ENCODE measurements at places on chromosomes 12 and 14.

GRCh38 chr12:90945070-90945649 is 9.8 kb downstream of the CCER1 start:
- no peak for DNase-seq

GRCh38 chr14:56300495-56300894 is 182.3 kb downstream of the PELI2 start:
- DNase-seq, result no peak

GRCh38 chr12:62930546-62931425 is 4.2 kb downstream of the PPM1H start:
- no peak for DNase-seq

- DNase-seq, result no peak
Measured at GRCh38 chr14:59754256-59754655, 116.3 kb downstream of the RTN1 start.

DNA sequence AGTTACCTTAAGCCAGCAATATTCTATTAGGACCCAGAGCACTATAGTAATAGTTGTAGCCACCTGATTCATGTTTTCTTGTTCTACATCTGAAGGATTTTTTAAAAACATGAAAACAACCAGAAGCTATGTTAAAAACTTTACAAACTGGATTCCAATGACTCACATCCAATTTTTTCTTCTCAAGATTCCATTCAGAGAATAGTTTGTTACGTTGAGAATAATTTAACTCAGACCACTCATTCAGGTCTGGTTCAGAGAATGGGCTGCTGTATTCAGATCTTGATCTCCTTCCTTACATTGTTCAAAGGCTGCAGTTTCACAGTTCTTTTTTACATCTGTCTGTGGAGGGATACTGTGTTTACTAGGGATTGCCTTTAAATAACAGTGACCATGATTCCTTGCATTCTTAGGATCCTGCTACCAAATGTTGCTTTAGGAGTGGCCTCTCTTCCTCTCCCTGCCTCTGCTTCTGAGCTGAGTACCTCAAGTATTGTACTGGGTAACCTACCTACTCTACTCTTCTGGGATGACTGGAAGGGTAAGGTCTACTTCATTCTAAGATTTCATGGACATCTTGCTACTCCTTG is 448.0 kb upstream of the FBXO33 start:
- no peak for DNase-seq

DNA sequence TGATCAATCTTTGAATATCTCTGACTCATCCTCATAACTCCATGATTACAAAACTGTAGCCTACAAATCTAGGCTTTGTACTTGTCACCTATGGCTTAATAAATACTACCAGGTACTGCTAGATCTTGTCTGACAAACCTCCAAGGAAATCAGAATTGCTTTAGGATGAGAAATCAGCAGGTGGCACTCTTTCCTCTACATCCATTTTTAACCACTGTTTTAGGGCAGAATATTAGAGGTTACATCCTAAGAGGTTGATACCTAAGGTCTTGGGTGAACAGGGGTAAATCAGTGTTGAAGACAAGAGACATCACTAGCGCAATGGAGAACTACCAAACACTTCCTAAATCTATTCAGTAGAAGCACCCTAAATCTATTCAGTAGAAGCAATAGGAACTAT is 63.1 kb upstream of the SOX5 start:
- no peak for DNase-seq

DNA sequence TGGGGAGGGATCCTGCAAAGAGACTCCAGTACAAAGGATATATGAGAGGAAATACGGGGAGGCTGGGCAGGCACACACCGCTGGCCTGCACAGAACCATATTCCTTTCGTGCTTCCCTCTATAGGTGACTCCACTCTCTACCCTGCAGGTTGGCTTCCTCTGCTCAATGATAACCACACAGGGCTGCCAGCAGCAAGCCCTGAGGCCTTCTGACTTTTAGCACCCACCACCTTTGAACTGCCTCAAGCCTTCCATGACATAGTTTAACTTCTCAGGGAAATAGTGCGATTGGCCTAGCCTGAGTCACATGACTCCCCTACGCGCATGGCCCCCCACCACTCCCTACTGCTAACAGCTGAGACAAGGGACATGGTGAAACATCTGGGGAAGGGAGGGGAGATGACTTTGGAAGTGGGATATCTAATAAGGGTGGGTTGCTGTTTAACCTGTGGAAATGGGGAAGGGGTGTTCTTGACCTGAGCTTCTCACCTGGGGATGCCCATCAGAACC is 3.0 kb upstream of the FOXN3 start:
- no peak for DNase-seq

DNA sequence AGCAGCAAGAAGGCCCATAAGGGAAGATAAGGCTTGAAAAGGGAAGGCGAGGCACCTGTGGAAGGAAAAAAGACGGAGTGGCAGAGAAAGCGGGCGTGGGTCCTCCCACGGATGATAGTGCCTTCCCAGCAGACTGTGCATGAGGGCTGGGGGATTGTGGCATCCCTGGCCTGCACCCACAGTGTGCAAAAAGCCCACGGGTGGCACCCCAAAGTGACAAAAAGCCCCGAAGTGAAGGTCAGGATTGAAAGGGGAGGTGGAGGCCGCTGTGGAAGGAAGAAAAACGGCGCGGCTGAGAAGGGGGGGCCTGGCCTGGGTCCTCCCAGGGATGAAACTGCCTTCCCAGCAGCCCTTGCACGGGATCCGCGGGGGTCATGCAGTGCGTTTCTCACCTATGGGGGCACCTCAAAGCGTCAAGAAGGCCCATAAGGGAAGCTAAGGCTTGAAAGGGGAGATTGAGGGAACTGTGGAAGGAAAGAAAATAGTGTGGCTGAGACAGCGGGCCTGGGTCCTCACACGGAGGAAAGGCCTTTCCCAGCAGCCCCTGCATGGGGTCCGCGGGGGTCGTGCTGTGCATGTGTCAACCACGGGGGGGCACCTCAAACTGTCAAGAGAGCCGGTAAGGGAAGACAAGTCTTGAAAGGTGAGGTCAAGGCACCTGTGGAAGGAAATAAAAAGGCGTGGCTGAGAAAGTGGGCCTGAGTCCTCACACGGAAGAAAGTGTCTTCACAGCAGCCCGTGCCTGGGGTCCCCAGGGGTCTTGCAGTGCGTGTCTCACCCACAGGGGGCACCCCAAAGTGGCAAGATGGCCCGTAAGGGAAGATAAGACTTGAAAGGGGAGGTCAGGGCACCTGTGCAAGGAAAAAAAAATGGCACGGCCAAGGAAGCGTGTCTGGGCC is 274.1 kb downstream of the ALG10 start:
- DNase-seq, result peak; percentile 34

- no peak for DNase-seq
Measured at GRCh38 chr12:116726694-116727093, 11.2 kb downstream of the SPRING1 start.

- DNase-seq, result no peak
Measured at GRCh38 chr14:29893989-29894388, 33.7 kb downstream of the PRKD1 start.

- DNase-seq, result no peak
Measured at GRCh38 chr12:53236443-53237111, 4.6 kb upstream of the RARG start.

- DNase-seq, result no peak
Measured at GRCh38 chr12:11958221-11959091, 112.3 kb upstream of the BCL2L14 start.

DNA sequence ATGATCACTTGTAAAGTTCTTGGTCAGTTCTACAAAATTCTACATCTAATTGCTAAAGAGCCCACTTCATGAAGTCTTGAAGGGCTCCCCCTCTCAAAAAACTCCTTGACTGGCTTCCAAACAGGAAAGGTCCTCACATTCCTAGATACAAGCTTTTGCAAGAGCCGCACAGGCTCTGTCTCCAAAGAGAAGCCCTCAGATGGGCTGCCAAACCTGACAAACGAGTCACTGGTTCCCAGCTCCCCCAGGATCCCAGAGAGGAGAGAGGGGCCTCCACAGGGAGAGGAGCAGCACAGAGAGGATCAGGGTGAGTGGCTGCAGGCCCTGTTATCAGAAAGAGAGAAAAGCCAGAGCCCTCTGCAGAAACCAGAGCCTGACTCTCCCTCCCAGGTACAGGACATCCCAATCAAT is 5.8 kb downstream of the NID2 start:
- no peak for DNase-seq

- no peak for DNase-seq
Measured at GRCh38 chr12:9760699-9761418, at the start of gene CD69. Gene CD69 (minus strand): TSS chr12:9760901. CDS start chr12:9760820, 81 bp downstream.

- no peak for DNase-seq
Measured at GRCh38 chr12:48882315-48882687, 16.6 kb upstream of the RND1 start.

- DNase-seq, result no peak
Measured at GRCh38 chr14:90808759-90809529, 7.3 kb downstream of the TTC7B start.

DNA sequence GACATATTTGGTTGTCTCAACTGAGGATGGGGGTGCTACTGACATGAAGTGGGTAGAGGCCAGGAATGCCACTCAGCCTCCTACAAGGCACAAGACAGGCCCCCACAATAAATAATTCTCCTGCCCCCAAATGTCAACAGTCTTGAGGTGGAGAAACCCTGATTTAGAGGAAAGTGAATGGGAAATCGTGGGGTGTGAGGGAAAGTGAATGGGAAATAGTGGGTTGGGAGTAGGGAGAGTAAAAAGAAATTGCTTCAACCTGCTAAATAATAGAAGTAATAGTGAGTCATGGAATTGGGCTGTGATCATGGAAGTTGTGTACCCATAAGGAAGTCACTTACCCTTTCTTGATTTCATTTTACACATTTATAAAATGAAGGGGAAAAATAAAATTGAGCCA is 16.7 kb upstream of the TMEM233 start:
- no peak for DNase-seq

DNA sequence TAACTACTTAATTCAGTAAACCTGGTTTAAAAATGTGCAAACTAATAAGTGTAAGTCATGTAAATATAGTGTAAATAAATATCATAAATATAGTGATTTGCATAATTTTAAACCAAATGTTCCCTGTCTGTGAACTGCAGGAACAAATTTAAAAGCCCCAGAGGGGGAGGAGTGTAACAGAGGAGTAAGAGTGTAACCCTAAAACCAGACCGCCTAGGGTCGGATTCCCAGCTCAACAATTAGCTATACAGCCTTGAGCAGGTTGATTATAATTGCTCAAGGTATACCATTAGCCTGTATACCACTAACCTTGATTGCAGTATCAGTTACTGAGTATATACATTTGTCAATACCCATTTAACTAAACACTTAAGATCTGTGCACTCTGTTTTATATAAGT is 218.4 kb downstream of the ADAMTS20 start:
- no peak for DNase-seq

GRCh38 chr14:75049136-75049535 is 2.1 kb downstream of the MLH3 start:
- DNase-seq, result no peak

DNA sequence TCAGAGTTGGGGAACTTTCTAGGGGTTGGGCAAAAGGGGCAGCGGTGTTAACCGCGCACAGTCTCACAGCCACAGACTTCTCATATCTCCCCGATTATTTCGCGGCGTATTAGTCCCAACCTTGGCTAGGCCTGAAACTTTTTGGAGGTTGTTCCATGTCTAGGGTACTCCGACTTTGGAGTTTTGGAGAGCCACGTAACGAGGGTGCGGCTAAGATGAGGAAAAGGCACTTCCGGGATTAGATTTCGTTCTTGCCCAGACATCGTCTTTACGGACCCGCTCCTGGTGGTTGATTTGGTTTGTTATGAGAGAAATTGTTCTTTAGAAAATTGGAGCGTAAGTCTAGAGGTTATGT is 513 bp downstream of the CCNK start:
- no peak for DNase-seq

DNA sequence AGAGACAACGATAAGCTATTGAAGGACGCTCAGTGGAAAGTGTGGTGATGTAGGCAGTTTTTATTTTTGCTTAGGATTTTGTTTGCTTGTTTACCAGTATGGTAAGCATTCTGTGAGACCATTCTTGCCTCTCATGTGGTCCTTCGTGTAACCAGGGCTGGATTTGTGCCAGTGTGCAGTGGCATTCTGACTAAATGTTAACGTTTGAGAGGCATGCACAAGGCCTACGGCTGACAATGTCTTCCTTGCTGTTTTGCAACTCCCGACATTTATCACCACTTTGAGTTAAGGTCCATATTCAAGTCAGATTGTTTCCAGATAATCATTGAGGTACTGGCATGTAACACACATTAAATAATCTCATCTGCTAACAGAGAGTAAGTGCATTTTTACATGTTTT is 102.3 kb upstream of the BCAT1 start:
- no peak for DNase-seq

- DNase-seq, result no peak
Measured at GRCh38 chr12:32876004-32876403, 20.6 kb downstream of the PKP2 start.

DNA sequence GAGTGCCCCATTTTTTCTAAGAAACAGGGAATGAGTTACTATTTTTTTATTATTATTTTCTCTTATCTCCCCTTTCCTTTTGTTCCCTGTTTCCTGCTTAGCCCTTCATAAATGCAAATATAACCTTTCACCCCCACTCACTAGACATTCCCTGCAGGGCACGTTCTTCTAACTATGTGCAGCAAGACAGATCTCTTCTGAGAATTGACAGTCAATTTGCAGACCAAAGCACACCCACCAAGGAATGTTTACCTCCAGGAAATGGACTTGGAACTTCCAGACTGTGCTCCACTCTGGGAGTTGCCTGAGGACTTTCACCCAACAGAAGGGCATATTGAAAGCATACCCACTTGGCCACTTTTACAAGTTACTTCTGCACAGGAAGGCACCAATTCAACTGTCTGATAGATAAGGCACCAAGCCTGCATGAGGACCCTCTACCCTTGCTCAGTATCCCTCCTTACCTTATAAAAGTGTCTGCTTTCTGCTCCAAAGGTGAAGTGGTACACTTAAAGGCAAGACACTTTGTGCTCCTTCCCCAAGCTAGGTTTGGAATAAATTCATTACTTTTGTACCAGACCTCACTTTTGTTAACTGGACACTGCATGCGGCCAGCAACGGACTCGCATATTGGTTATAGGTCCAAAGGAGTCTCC is 6.5 kb downstream of the TAS2R19 start:
- no peak for DNase-seq

DNA sequence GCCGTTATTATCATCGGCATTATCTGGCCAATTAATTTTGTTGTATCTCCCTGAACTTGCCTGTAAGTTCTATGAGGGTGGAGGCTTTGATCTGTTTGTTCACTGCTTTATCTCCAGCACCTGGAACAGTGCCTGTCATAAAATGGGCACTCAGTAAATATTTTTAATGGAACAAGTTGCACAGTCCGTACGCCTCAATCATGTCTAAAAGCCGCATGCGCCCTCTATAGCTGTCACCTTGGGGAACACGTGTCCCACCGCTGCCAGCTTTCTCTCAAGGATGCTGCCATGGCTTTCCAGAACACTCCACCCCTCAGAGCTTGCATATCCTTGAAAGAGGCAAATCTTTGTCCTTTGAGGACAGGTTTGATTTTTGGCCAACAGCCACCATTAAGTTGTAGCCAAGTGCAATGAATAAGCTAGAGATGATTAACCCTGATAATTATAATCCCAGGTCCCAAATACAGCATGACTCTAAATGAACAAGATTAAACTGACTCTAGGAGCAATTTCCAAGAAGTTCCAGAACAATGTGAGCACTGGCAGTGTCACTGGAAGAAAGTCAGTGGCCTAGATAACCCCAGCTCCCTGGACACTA is 55.1 kb downstream of the ERH start:
- DNase-seq, result no peak

- no peak for DNase-seq
Measured at GRCh38 chr12:114011711-114012110, 45.6 kb upstream of the RBM19 start.

GRCh38 chr12:53201177-53201541 is 5.9 kb downstream of the ITGB7 start:
- DNase-seq, result no peak

- no peak for DNase-seq
Measured at GRCh38 chr14:21791749-21792148, 118.1 kb upstream of the OR4E1 start.

GRCh38 chr14:85239791-85240190 is 290.2 kb upstream of the FLRT2 start:
- no peak for DNase-seq

Measured in breast epithelium (tissue), 4 donors.